Esophagus mucosa (tissue), 1 donor: ENCODE measurements at places on chromosomes 7 and 10.

DNA sequence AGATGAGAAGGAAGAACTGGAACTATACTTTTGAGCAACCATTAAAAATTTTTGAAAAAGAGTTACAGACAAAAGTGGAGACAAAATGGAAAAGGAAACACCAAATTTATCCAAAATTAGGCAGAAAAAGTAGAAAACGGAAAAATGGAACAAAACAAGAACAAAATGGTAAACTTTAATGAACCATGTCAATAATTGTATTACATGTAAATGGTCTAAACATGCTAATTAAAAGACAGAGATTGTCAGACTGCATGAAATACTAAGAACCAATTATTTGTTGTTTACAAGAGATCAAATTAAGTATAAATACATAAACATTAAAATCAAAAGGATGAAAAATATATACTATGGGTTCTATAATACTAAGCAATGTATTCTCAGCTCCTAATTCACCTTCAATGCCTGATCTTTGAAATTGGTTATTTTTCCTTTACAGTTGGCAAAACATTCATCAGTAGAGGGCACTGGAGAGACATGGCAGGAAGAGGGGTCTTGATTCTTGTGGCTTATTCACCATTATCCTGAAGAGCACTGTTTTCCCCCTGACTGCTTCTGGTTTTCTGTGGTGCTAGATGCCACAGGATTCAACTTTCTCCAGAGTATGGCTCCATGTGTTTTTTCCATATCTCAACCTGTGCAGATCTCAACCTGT is 124.9 kb downstream of the ELFN1 start:
- no peak for ATAC-seq

- no peak for ATAC-seq
Measured at GRCh38 chr7:98724591-98724990, 107.5 kb downstream of the NPTX2 start.

GRCh38 chr7:159099711-159100231 is 44.9 kb downstream of the VIPR2 start:
- no peak for ATAC-seq

DNA sequence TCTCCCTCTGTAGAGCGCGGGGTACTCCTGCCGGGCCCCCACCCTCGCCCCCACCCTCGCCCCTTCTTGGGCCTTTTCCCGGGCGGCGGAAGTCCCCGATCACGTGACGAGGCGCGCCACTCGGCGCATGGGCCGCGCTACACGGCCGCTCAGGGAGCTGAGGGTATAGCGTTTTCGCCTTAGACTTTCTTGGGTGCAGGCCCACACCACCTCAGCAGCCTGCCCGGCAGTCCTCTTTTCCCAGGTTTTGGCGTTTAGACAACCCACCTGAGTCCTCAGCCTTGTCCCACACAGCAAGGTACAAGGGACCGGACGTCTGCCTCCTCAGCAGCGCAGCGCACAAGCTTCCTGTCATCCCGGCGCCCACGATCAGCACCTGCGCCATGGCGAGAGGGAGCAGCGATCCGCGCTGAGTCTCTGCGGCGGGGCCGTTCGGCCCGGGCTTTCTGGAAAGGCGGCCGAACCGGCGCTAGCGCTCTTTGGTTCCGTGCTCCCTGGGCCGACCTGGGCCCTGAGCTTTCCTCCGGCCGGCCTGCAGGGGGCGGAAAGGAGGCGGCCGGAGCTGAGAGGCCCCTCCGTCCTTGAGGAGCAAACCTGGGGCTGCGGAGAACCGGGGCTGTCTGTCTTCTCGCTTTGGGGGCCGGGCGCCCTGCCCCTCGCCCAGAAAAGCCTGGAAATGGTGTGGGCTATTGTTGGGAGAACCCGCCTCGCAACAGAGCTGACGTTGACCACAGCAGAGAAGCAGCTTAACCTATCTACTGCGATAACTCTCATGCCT is at the start of gene RNLS:
Gene RNLS, minus strand, starts transcription at position 513 of the 778 bp plus-strand sequence.
- peak; percentile 94 for ATAC-seq

DNA sequence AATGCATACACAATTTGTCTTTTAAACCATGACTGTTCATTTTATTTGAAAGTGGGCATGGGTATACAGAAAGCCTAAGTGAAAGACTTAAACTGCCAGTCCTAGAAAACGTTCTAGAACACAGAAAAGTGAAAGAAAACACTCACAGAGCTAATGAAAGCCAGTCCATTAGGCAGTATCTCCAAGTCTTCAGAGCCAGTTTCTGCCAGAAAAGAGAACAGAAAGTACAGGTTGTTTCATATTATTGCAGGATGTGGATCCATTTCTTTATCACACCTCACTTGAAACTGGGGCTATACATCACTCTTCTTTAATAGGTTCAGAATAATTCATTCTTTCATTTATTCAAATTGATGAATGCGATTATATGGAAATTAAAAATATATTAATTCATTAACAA is 7.7 kb downstream of the PON1 start:
- ATAC-seq: no peak
